ENCODE measurements at places on chromosomes 3 and 15. TPM values are rescaled to one million over a fixed set of nuclear protein-coding genes. Genes with fewer than 3 reads are reported as not detected.

DNA sequence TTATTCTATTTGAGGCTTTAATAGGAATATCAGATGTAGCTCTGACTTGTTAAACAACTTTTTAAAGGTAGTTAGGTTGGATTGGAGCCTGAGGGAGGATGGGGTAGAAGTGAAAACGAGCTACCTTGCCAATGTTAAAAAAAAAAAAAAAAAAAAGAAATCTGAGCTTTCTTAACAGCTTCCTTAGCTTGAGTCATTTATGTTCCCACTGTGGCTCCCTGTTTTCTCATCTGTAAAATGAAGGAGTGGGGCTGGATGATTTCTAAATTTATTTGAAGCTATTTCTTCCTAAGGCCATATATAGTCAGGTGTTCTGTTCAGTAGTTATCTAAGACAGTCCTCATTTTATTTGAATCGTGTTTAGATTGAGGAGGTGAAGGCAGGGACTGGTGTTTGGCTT lies 105.7 kb downstream of the EDEM1 start:
- DNase-seq, result no peak
- H3K27me3 ChIP-seq, result peaks cover 3% of the 10 kb centered on the region
- H3K4me1 ChIP-seq, result no peaks in the 10 kb centered on the region
- no peak overlapping the region for H3K4me3 ChIP-seq
- no peaks in the 10 kb centered on the region for H3K36me3 ChIP-seq

GRCh38 chr15:23387621-23388190 lies 33.2 kb downstream of the GOLGA8S start:
- H3K27me3 ChIP-seq, result peaks cover 6% of the 10 kb centered on the region
- no peak overlapping the region for H3K4me3 ChIP-seq
- no peaks in the 10 kb centered on the region for H3K4me1 ChIP-seq
- no peak for DNase-seq
- H3K36me3 ChIP-seq, result no peaks in the 10 kb centered on the region

- no peaks in the 10 kb centered on the region for H3K4me1 ChIP-seq
- DNase-seq, result no peak
- no peak overlapping the region for H3K27ac ChIP-seq
- H3K36me3 ChIP-seq, result no peaks in the 10 kb centered on the region
- H3K4me3 ChIP-seq, result no peak overlapping the region
Measured at GRCh38 chr15:100284191-100284590, 57.6 kb downstream of the ADAMTS17 start.

- H3K27ac ChIP-seq, result peak overlapping the region; percentile 86
- no peaks in the 10 kb centered on the region for H3K27me3 ChIP-seq
- DNase-seq, result no peak
- H3K36me3 ChIP-seq, result peaks cover 59% of the 10 kb centered on the region
Measured at GRCh38 chr15:90879730-90880366, 4.5 kb upstream of the FES start.

DNA sequence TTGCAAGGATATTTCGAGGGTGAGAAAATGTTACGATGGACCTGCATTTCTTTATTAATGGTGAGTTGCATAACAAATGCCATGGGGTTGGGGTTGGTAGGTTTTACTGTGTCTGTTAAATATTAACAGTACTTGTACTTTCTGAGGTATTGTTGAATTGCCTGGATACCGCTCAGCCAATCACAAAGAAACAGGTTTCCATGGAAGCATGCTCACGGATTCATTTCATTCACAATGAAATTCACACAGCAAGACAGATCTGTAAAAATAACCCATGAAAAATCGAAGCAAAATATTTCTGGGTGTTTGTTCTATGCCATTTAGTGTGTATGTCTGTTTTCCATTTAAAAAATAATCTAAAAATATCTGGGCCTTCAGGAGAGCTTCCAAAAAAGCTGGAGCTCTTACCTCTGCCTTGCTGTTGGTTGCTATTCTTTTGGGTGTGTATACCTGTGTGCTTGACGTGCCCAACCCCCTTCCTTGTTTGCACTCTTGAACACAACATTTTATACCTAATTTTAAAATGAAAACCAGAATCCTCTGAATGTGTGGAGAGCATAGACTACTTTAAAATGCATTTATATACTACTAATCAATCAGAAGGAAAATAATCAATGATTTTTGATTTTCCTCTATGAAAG lies 479.8 kb upstream of the TBL1XR1 start:
- H3K27ac ChIP-seq, result no peak overlapping the region
- no peak overlapping the region for H3K4me3 ChIP-seq
- H3K27me3 ChIP-seq, result no peaks in the 10 kb centered on the region
- DNase-seq, result no peak
- no peaks in the 10 kb centered on the region for H3K36me3 ChIP-seq

GRCh38 chr3:79085171-79085570 lies 682.6 kb downstream of the ROBO1 start:
- H3K27me3 ChIP-seq, result no peaks in the 10 kb centered on the region
- DNase-seq, result no peak
- H3K4me3 ChIP-seq, result no peak overlapping the region
- H3K4me1 ChIP-seq, result no peaks in the 10 kb centered on the region
- H3K36me3 ChIP-seq, result no peaks in the 10 kb centered on the region

DNA sequence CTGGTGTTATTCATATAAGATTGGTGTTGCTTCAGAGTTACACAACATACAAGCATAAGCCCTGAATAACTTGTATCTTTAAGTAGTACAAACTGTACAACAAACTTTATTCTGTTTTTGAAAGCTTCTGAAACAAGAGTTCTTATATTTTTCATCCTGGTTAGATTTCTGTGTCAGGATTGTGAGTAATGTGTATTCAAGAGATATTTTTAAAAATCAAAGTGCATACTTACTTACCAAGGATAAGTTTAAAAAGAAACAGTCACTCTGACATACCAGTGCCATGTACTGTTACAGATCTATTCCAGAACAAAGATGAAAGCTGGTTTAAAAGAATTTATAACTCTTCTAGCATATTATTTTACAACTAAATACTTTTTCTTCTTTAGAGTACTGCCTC lies 755.1 kb downstream of the ZPLD1 start:
- DNase-seq, result no peak
- H3K36me3 ChIP-seq, result no peaks in the 10 kb centered on the region
- H3K27ac ChIP-seq, result no peak overlapping the region
- H3K4me1 ChIP-seq, result no peaks in the 10 kb centered on the region
- H3K27me3 ChIP-seq, result no peaks in the 10 kb centered on the region

DNA sequence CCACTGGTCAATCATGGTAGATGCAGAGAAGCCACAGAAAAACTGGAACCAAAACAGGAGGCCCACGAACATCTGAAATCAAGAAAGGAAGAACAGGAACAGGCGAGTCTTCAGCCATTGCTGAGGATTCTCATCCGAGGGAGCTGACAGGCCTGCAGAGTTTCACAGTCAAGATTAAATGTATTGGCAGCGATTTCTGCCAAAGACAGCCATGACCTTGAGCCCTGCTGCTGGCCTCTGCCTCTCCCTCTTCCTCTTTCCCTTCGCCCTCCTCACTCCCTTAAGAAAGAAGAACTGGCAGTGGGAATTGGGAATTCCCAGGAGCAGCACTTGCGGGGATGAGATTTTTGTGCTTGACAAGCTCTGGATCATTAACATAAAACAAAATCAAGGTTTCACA lies 179.7 kb downstream of the ATP10A start:
- H3K27ac ChIP-seq, result no peak overlapping the region
- no peaks in the 10 kb centered on the region for H3K27me3 ChIP-seq
- no peak for DNase-seq
- H3K4me3 ChIP-seq, result no peak overlapping the region

DNA sequence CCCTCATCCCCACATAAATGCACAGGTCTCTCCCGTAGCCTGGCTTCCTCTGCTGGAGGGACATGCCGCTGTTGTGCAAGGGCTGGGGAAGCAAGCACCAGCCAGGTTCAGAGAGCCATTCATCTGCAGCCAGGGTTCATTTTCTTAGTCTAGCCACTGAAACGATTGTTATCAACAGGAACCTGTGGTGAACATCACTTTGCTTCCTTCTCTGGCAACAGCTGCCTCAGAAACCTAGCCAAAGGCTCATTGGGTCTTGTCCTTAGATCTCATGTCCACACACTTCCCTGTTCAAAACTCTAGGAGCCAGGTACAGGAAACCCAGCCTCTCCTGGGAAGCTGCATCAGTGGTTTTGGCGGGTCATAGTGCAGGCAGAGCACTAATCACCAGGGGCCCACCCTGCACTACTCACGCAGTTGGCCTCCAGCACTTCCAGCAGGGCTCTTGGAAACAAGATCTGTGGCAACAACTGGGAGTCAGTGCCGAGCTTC lies 47.0 kb downstream of the OXNAD1 start:
- peak overlapping the region; percentile 92 for H3K27ac ChIP-seq
- peak; percentile 68 for DNase-seq
- peak overlapping the region; percentile 55 for H3K4me3 ChIP-seq

DNA sequence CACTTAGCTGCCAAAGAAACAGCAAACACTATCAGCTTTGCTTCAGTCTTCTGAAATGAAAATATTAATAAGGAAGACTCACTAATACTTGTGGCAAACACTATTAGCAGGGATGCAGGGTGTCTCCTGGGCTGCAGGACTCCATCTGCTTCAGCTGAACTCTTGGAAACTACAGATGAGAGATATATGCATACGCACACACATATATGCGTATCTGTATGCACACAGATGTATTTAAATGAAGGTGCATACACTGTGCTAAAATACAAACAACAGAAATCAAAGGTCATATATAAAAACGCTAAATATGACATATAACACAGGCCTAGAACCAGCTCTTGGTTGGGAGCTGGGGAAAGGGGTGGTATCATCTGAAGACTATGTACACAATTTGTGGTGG lies 10.6 kb downstream of the PPM1M start:
- peaks cover 70% of the 10 kb centered on the region for H3K36me3 ChIP-seq

DNA sequence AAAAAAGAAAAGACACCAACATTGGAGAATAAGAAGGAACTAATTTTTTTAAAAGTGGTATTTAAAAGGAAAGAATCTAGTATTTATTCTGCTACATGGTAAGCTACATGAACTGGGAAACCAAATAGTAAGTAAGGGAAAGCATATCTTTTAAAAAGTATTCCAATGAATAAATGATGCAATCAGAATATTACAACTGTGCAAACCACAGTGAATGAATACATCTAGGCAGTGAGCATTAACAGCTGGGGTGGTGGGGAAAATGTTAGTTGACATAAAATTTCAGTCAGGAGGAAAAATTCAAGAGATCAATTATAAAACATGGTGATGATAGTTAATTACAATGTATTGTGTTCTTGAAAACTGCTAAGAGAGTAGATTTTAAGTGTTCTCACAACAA lies 16.9 kb downstream of the ICE2 start:
- no peak overlapping the region for H3K4me3 ChIP-seq
- H3K27ac ChIP-seq, result no peak overlapping the region
- no peaks in the 10 kb centered on the region for H3K27me3 ChIP-seq
- DNase-seq, result no peak

DNA sequence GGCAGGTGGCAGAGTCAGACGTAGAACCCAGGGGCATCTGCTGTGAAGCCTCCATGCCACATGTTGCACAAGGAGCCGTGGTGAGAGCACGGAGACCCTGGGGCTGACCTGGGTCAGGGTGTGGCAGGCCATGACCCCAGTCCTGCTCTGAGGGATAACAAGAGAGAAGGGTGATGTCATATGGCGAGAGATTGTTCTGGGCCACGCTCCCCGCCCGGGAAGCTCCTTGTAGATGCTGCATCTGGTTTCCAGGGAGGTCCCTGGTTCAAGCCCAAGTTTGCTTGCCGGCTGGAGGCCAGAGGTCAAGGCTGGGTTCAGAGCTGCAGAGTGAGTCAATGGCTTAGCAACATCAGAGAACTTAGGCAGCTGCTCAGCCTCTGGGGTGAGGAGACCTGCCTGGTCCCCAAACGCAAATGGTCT lies 17.3 kb downstream of the FGD5 start:
- peaks cover 4% of the 10 kb centered on the region for H3K27me3 ChIP-seq
- H3K4me3 ChIP-seq, result no peak overlapping the region
- no peak for DNase-seq
- no peaks in the 10 kb centered on the region for H3K4me1 ChIP-seq
- H3K27ac ChIP-seq, result no peak overlapping the region

DNA sequence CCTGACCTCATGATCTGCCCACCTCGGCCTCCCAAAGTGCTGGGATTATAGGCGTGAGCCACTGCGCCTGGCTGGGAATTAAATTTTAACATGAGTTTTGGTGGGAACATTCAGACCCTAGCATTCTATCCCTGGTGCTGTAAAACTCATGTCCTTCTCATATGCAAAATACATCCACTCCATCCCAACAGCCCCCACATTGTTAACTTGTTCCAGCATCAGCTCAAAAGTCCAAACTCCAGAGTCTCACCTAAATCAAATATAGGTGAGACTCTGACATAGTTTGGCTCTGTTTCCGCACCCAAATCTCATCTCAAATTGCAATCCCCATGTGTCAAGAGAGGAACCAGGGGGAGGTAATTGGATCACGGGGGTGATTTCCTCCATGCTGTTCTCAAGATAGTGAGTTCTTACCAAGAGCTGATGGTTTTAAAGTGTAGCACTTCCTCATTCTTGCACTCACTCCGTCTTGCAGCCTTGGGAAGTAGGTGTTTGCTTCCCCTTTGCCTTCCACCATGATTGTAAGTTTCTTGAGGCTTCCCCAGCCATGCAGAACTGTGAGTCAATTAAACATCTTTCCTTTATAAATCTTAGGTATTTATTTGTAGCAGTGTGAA lies 96.2 kb upstream of the PLCL2 start:
- H3K4me3 ChIP-seq, result no peak overlapping the region
- H3K27ac ChIP-seq, result no peak overlapping the region
- H3K27me3 ChIP-seq, result peaks cover 6% of the 10 kb centered on the region
- H3K36me3 ChIP-seq, result no peaks in the 10 kb centered on the region
- no peak for DNase-seq

DNA sequence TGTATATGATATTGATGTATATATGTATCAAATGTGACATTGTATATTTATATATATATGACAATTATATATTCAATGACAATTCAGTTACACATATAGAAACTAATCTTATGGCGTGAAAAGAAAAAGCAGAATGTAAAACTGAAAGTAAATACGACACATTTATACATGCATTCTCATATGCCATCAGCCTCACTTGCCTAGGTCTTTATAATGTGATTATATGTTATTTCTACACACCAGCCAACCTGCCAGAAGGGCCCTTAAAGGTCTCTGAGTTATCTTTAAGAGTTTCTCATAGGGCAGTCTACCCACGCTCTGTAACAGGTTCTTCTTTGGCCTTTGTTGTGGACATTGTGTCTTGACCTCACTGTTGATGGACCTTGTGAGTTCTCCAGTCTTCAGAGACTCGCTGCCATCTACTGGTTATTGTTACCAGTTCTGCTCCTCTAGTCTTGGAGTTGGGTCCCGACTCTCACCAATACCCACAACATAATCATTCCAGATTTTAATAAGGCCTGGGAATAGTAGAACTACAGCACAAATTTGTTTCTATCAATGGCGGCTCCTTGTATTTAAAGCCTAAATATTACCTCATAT lies 371.5 kb upstream of the GOLIM4 start:
- no peak overlapping the region for H3K4me3 ChIP-seq
- no peaks in the 10 kb centered on the region for H3K36me3 ChIP-seq
- H3K27me3 ChIP-seq, result no peaks in the 10 kb centered on the region
- no peak overlapping the region for H3K27ac ChIP-seq
- DNase-seq, result no peak
- no peaks in the 10 kb centered on the region for H3K4me1 ChIP-seq

The RPL39L gene
- total RNA-seq, result 7.5 TPM

The DNAH12 gene
- total RNA-seq, result not detected

The BLM gene
- total RNA-seq, result 64.3 TPM

The RBP2 gene
- not detected for total RNA-seq

The MORC1 gene
- total RNA-seq, result not detected

The CIB2 gene
- 1.9 TPM for total RNA-seq

The CLCN2 gene
- 6.6 TPM for total RNA-seq

The AMIGO3 gene
- total RNA-seq, result not detected

Measured in activated T-helper 1 cell treated with anti-CD3 and anti-CD28 coated beads, Interleukin-12 subunit alpha, Interleukin-12 subunit beta, Interleukin-2, Interleukin-4 antibody, amounts not matched to agents 30 ng/mL and 10 ng/mL and 1 ng/mL, durations not matched to agents 14 hours and 24 hours and 36 hours (primary cell).